Stimulated activated naive CD8-positive, alpha-beta T cell treated with anti-CD3 and anti-CD28 coated beads, Interleukin-15, Interleukin-2, amounts not matched to agents 100 U/mL and 50 U/mL, for 24 hours (primary cell): ENCODE measurements at places on chromosomes 4 and X.

DNA sequence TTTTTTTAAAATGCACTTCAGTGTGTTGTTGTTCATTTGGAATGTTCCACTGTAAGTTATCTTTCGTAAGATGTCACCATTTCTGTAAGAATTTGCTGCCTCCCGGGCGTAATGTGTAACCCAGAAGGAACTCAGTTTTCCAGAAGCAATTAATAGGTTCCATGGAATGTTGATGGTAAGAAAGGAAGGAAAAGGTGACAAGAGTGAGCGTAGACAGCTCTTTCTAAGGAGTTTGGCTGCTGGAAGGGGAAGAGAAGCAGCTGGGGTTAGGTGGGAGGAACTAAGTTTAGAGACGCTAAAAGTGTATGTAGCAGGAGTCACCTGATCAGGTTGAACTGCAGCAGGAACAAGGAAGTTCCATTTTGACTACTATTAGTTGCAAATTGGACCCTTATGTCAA, 35.9 kb downstream of the PNMA5 start:
- DNase-seq = no peak

- DNase-seq = no peak
Measured at GRCh38 chrX:53379747-53380146, 42.7 kb downstream of the SMC1A start.

- DNase-seq = no peak
Measured at GRCh38 chrX:114334473-114334982, 249.4 kb upstream of the HTR2C start.

GRCh38 chr4:182155806-182156205, 87.4 kb upstream of the TENM3 start:
- no peak for DNase-seq

DNA sequence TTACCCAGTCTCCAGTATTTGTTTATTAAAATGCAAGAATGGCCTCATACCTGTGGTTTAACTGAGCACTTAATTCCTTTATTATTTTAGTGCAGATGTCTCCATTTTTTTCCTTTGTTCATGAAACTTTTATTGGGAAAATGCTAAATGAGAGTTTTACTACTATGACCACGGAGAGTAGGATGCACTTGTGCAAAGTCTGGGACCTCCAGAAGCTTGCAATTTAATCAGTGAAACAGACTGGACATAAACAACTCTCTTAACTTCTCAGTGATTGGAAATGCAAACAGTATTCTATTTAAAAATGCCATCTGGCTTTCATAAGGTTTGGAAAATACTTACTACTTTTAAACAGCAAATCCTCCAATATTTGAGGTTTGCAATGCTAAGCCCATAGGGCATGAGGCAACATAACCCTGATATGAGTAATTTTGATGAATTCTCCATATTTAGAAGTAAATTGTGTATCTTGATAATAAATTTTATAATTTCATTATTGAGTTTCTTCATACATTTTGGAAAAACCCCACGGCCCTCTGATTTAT, 718.7 kb upstream of the MAGEB2 start:
- no peak for DNase-seq

- no peak for DNase-seq
Measured at GRCh38 chr4:142350871-142351270, 495.2 kb downstream of the INPP4B start.
